ENCODE measurements at places on chromosomes 7 and 10.

DNA sequence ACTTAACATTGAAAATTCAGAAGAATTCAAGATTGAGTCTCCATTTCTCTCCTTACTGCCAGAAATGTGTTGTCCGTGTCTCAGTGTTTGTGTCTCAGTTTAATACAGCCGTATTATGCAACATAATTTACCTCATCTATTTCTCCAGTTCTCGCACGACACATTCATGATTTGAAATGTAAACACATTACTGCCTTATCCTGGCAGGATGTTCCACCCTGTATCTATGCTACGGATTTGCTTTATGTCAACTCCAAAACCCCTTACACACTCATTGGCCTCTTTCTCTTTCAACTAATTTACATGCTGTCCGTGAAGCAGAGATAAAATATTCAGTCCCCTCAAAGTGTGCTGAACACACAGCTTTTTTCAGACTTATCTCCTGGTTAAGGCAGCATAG, 653.7 kb upstream of the SEMA3D start:
- DNase-seq = no peak

DNA sequence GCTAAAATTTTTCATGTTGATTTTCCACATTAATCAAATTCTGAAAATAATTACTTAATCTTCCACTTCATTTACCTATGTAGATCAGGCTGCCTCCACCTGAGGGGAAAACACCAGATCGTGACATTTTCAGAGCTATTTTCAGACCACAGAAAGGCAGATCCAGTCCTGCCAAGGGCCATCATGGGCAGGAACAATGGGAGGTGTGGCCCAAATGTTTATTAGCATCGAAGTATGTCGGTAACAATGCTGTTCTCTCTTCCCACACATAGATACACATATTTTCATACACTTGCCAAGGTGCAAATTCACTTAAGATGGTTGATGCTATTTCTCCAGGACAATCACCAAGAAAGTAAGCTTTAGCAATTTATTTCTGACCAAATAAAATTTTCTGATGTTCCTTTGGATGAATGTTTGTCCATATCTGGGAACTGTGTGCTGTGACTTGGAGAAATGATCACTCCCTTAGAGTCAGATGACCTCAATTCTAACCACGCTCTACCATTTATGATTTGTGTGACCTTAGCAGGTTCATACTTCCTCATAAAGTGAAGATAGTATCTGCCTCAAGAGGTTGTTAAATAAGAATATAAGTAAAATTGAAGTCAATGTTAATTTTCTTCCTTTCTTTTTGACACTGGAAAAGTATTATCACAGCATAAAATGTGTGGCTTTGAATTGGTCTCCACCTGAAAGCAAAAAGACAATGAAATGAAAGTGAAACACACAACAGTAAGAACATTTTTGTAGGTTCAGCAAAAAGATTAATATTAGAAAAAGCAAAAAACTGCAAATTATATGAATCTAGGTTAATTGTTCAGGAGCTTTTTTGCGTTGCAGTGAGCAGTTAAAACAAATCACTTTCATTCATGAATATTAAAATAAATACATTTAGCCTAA, 310.4 kb upstream of the PHF14 start:
- no peak for DNase-seq

DNA sequence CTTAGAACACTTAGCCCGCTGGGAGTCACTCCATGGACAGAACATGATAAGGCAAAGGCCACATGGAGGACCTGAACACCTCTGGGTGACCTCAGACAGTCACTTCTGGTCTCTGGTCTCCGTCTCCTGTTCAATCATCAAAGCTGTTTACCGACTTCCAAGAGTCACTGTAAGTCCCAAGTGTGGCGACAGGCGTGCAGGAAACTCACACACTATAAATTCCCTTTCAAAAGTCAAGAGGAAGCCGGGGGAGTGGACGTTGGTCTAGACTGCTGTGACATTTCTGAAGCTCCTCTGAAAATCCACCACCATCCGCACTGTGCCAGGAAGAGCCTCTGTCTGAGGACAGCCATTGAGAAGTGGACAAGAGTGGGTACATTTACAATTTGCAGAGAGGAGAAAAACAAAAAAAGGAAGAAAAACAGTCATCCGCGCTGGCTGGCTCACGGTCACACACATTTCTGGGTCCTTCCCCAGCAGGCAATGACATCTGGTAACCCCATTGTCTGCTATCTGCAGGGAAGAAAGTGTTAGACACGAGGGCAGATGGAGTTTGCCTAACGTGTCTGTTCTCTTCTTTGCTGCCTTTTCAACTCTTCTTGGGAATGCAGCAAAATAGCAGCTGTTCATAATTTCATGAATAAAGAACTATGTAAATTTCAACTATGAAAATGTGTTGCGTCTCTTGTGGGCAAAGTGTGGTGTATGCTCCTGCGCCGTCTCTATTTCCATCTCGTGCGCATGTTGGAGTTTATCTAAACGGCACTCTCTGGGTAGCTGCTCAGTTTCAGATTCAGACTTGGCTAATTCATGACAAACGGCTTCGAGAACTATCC, 32.9 kb upstream of the CUX1 start:
- DNase-seq = no peak

- DNase-seq = no peak
These were observed 234.2 kb downstream of the CRPPA start for GRCh38 chr7:16187131-16187530.

GRCh38 chr7:68155676-68156075, 1159.0 kb downstream of the TYW1 start:
- no peak for DNase-seq

GRCh38 chr10:64334084-64334483, 812.9 kb downstream of the REEP3 start:
- DNase-seq = no peak
